ENCODE measurements at places on chromosomes 1 and 21.

DNA sequence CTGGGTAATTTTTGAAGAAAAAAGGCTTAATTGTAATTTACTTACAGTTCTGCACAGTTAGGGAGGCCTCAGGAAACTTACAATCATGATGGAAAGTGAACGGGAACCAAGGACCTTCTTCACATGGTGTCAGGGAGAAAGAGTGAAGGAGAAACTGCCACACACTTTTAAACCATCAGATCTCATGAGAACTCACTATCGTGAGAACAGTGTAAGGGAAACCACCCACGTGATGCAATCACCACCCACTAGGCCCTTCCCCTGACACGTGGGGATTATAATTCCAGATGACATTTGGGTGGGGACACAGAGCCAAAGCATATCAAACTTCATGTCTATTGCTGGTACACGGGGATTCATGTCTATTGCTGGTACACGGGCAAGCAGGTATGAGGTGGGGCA lies 5.3 kb upstream of the SFT2D2 start:
- no peak for DNase-seq

DNA sequence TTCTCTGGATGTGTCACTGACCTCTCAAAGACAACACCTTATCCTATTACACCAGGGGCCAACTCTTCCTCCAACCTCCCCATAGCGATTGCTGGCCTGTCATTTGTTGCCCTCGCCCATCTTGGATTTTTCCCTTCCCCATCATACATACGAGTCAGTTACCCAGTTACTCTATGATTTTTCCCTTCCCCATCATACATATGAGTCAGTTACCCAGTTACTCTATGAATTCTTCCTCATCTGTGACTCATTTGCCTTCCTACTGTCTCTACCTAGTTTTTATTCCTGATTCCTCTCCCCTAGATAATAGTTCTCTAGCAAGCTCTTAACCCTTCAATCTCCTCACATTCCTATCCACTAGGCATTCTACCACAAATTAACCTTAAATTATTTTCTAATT lies 178.8 kb downstream of the NR5A2 start:
- peak; percentile 27 for DNase-seq

GRCh38 chr1:32753532-32754316 lies 51.2 kb upstream of the SYNC start:
- no peak for DNase-seq

- no peak for DNase-seq
Observed at GRCh38 chr1:157116737-157117103, 17.1 kb upstream of the ETV3L start.

- DNase-seq, result peak; percentile 37
Observed at GRCh38 chr1:12230549-12231275, 882 bp downstream of the VPS13D start.

- peak; percentile 42 for DNase-seq
Observed at GRCh38 chr1:186715887-186716809, 35.9 kb upstream of the PTGS2 start.

GRCh38 chr1:186915555-186915954 lies 86.8 kb downstream of the PLA2G4A start:
- DNase-seq, result no peak

- peak; percentile 88 for DNase-seq
Observed at GRCh38 chr1:181033799-181034451, at the start of gene MR1. MR1 (plus strand) TSS chr1:181033983; CDS start chr1:181034008, 25 bp downstream.

DNA sequence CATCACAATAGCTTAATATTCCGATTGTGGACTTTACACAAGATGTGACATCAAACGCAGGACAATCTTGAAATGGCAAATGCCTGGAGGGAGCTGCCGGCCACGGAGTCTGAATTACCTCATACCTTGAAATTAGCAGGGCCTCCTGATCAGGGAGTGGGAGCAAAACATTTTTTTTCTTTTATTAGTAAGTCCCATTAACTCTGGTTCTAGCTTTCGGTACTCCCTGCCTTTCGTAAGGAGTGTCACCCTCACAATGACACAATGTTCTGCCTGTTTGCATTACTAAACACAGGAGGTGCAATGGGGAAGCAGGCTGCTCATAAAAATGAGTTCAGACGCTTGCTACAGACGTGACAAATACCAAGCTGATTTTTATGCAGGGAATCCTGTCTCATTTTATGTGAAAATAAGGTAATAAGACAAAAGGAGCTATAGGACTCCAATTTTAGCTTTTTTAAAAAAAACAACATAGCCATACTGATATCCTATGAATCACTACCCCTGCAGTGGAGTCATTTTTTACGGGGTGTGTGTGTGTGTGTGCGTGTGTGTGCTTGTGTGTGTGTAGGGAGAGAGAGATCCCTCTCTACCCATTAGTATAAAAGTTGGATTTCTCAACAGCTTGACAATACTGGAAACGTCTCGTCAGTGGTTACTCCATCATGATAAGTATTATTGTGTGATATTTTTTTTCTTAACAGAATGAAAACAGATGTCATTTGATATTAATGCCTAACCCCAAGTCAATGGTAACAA lies 205.1 kb upstream of the RUNX1 start:
- peak; percentile 51 for DNase-seq

DNA sequence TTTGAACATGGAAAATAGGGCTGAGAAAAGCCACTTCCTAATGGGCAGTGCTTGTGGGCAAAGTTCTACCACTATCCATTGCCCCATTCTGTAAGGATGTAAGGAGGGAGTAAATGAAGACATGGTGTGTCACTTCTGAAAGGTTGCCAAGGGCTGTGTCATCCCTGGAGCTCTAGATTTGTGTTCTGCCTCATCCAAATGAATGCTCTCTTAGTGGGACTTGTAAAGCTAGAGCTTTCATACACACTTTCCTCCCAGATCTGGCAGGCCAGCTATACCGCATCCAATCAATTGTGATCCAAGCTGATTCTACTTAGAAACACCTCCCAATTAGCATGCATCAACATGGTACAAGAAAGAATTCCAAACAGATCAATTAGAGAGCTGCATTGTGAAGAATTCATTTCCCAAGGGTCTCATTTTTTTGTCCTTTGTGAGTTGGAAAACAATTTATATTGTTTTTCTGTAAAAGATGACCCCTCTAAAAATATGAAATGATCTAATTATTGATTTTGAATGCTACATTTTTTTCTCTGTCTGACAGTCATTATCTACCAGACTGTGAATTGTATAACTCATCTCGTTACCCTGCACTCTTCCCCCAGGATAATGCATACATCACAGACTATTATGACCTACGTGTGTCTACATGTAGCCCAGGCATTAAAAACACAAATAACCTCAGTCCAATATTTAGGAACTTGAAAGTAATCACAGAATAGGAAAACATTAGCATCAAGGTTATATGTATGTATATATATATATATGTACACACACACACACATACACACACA lies 117.1 kb upstream of the DUSP10 start:
- no peak for DNase-seq

GRCh38 chr1:234866007-234866866 lies 256.3 kb upstream of the IRF2BP2 start:
- DNase-seq, result peak; percentile 90

DNA sequence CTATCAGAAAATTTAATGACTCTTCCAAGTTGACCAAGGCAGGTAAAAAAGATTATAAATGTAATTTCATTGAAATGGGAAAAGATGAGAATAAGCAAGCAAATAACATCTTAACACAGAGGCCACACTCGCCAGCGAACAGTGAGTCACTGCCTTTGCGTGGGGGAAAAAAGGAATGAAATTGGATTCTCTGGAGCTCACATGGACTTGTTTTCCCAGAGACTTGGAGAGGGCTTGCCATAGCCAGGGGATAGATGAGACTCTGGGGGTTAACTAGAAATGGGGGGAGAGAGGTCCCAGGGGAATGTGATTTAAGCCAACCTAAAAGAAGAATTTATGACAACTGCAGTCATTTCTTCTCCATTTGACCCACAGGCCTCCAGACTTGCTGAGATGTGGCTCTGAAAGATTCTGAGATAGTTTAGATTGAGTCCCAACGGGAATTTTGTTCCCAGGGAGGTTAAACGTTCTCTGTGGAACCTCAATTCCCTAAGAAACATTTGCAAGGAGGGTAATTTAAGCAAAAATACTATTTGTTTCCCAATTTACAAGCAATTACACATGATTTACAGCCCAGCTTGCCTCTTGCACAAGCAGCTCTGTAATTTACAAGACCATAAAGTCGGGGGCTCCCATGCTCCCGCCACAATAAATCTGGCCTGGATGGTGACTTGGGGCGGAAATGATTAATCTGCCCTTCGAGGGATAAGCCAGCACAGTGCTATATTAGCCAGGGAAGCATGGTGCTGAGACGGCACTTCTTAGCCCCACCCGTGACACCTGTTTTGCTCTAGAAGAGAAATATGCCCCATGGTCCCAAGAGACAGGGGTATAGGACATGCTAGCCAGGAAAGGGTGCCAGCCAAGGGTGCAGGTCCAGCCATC lies 68.8 kb downstream of the GRIK3 start:
- DNase-seq, result no peak

GRCh38 chr1:207922554-207922953 lies 11.6 kb upstream of the CD34 start:
- no peak for DNase-seq

DNA sequence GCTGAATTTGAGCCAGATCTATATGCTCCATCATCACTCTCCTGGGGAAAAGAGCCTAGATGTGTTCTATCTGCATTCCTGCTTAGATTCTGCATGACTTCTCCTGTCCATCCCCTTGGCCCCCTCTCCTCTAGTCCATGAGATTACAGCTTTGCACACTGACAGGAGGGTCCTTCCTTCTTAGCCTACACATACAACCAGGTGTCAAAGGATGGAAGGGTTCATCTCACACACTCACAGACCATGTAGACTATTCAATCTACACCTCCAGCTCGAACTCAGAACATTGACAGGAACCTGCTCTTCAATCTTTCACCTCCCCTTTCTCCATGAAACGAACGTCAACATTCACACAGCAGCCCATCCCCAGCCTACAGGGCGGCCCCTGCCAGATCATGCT lies 13.8 kb downstream of the C1orf116 start:
- no peak for DNase-seq

- peak; percentile 63 for DNase-seq
Observed at GRCh38 chr21:37829447-37829846, 86.8 kb downstream of the KCNJ6 start.

DNA sequence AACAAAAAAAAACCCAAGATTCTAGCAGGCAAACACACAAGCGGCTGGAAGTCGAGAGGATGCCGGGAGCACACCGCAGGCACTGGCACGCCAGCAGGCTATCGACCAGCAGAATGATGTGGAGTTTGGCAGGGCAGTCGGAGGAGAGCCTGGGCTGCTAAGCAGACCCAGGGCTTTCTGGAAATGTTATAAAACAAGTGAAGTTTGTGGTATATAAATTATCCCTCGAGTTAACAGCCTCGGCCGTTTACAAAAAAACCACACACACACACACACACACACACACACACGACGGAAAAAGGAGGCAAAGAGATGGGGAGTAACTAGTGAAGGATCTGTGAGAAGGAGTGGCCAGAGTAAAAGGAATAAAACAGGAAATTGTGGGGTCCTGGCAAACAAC lies 87.2 kb upstream of the IVNS1ABP start:
- no peak for DNase-seq

- no peak for DNase-seq
Observed at GRCh38 chr1:8163039-8163438, 136.9 kb upstream of the ERRFI1 start.

GRCh38 chr1:23673086-23673813 lies 18.4 kb upstream of the RPL11 start:
- DNase-seq, result no peak

GRCh38 chr1:245938046-245938435 lies 569.0 kb downstream of the SMYD3 start:
- no peak for DNase-seq

- DNase-seq, result peak; percentile 10
Observed at GRCh38 chr1:165376041-165376810, 19.7 kb upstream of the LMX1A start.

DNA sequence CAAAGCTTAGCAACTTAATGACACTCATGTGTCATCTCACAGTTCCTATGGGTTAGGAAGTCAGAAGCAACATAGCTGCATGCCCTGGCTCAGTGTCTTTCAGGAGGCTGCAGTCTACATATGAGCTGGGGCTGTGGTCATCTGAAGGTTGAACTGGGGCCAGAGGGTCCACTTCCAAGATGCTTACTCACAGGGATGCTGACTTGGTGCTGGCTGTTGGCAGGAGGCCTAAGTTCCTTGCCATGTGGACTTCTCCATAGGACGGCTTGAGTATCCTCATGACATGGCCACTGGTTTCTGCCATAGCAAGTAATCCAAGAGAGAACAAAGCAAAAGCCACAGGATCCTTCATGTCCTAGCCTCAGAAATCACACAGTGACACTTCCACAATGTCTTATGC lies 12.1 kb upstream of the FAM43B start:
- no peak for DNase-seq

GRCh38 chr1:13828454-13829151 lies 128.6 kb downstream of the PRDM2 start:
- no peak for DNase-seq

GRCh38 chr1:44606701-44607281 lies 67.5 kb downstream of the TMEM53 start:
- no peak for DNase-seq

GRCh38 chr21:37787456-37787855 lies 128.8 kb downstream of the KCNJ6 start:
- DNase-seq, result no peak

- DNase-seq, result no peak
Observed at GRCh38 chr1:167171286-167171929, 49.3 kb upstream of the POU2F1 start.

GRCh38 chr1:4059270-4059669 lies 159.2 kb upstream of the C1orf174 start:
- no peak for DNase-seq

DNA sequence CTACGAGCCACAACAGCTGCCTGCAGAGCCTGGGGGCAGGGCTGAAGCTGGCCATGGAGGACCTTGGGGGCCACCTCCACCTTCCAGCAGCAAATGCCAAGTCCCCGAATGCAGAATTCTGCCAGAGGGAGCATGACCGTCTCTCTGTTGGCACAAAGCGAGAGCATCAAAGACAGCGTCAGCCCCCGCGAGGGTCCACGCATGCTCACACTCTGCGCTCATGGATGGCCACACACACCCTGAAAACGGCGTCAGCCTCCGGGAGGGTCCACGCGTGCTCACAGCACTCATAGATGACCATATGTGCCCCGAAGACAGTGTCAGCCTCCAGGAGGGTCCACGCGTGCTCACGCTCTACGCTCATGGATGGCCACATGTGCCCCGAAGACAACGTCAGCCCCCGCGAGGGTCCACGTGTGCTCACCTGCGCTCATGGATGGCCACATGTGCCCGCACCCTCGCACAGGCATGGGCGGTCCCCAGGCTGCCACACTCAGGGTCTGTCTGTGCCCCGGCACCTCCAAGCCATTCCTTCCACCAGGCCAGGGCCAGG lies 46.5 kb downstream of the MORN1 start:
- no peak for DNase-seq

DNA sequence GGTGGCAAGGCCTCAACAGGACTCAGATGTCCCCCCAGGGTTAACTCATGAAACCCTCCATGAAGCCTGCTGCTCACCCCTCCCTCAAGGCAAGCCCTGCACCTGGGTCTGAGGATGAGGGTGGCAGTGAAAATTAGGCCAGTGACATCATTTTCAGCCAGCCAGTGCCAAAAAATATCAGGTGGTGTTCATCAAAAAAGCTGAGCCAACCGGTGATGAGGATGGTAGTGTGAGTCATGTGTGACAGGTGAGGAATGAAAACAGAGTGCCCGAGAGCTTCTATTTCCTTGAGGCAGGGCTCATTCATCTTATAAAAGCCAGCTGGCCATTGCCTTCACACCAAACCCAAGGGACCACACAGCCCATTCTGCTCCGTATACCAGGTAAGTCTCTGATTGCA lies at the start of gene SPRR1A:
TSS of gene SPRR1A (plus strand) at position 339 of the 400 bp plus-strand sequence. CDS start 1,150 bp downstream, outside the sequence.
- no peak for DNase-seq

Data from inflammatory macrophage treated with lipopolysaccharide for 1 hour (primary cell).